Activated naive CD4-positive, alpha-beta T cell treated with anti-CD3 and anti-CD28 coated beads, Interleukin-2, amount 50 U/mL, for 72 hours (primary cell): ENCODE measurements at places on chromosomes 6 and 20.

- no peak for DNase-seq
Measured at GRCh38 chr20:25532971-25533391, 52.4 kb downstream of the NINL start.

GRCh38 chr20:14685183-14685582 is 347.8 kb upstream of the FLRT3 start:
- no peak for DNase-seq

DNA sequence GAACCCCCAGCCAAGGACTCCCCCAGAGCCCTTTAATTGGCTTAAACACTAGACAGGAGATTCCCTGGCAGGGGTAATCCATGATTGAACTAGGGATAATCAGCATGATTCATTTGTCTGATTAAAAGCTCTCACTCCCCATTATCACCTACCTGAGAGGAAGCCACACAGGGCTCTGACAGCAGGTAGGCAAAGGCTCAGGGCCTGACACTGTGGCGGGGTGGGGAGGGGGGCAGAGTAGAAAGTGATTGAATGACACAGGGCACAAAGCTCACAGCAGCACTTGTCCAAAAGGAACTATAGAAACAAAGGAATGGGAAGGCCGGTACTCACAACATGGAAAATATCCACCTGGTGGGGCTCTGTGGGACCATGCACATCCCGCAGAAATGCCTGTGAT is 231.6 kb downstream of the MAFB start:
- DNase-seq = no peak

GRCh38 chr20:63531686-63532448 is 5.3 kb downstream of the PTK6 start:
- peak; percentile 47 for DNase-seq

DNA sequence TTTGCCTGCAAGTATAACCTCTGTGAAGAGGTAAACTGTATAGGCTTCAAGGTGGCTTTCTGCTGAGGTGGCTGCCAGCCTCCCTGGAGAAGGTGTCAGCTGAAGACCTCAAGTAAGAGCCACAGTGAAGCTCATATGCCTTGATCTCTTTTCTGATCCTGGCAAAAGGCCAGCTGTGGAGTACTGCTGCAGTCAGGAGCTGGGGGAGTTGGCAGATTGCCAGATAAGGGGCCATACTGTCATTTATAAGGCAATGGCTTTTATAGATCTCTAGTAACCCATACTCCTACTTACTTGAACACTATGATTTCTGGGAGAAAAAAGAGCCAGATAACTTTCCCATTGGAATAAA is 8.8 kb upstream of the CEP85L start:
- peak; percentile 49 for DNase-seq

DNA sequence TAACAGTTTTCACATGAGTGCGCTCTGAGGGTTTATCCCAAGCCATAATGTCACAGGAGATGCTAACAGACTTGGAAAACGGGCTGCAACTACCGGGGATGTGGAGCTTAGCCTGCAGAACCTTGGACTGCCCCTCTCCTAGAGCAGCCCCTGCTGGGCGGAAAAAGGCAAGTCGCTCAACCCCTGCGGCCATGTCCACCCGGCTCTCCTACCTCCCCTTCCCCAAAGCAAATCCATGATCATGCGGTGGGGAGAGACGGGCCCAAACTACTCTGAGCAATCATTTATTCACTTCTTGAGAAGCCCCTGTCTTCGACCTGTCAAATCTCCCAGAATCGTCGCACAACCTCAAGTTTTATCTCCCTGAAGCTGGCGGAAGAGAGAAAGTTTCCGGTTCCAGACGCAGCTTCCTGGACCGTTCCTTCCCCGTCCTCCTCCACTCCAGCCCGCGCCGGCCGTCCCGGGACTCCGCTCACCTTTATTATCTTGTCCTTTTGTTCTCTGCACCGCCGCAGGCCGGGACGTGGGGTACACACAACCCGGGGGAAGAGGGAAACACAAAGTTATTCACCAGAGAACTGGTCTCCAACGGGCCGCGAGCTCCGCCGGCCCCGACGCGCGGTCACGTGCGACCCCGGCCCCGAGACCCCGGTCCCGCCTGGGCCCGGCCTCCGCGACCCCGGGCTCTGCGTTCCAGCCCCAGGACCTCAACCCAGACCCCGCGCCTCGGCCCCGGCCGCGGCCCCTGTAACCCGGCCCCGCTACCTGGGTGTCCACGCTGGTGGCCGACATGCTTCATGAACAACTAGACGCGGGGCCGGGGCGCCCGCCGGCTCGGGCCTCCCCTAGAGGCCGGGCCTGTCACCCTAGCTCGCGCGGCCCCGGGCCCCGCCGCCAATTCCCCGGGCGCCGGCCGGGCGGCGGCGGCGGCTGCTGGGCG is 560 bp downstream of the YTHDF1 start:
- DNase-seq = no peak

DNA sequence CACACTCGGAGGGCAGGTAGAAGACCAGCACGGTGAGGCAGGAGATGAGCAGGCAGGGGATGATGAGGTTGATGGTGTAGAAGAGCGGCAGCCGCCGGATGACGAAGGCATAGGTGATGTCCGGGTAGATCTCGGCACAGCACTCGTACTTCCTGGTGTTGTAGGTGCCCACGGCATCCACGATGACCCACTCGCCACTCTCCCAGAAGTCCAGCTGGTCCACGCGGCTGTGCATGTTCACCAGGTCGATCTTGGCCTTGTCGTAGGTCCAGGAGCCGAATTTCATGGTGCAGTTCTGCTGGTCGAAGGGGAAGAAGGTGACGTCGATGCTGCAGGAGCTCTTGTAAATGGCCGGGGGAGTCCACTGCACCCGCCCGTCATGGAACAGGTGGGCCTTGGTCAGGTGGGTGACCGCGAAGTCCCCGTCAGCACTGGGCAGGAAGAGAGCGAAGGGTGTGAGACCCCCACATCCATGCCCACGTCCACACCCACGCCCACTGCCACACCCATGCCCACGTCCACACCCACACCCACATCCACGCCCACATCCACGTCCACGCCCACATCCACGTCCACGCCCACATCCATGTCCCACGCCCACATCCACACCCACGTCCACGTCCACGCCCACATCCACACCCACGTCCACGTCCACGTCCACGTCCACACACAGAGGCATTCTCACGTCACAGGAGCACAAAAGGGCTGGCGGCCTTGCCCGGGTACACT is 10.4 kb downstream of the CHRNA4 start:
- no peak for DNase-seq

DNA sequence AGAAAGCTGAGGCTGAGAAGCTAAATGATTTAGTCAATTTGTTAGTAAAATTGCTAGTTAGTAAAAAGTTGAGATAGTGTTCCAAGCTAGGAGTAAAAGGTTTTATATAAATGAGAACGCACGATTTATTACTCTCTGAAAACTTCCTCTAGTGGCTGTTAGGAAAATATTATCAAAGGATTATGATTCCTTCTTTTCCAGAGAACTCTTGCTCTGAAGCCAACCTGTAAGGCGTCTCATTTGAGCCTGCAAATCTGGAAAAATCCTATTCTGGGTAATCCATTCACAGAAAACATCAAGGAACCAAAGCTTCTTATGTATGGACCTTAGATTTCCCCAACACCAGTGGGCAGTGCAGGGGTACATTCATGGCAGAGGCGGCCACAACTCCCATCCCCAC is 252.7 kb downstream of the SOD2 start:
- no peak for DNase-seq

DNA sequence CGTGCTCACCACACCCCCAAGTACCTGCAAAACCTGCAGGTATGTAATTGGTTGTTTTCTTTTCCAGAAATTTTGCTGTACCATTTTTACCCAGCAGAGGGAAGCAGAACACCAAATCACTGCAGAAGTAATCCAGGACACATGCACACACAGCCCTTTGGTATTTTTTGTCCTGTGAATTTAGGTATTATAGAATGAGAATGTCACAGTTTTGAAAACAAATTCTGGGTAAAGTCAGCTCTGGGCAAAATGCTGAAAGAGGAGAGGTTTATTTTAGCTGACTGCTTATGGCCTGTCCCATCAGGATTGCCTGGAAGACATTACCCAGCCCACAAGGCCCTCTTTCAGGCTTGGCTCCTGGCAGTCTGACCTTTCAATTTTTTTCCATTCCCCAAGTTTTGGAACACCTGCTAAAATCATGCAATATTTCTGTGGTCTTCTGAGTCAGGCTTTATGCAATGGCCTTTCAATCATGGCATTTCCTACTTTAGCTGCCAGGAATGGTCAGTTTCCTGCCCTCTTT is 3.5 kb upstream of the EFHC1 start:
- DNase-seq = peak; percentile 70

DNA sequence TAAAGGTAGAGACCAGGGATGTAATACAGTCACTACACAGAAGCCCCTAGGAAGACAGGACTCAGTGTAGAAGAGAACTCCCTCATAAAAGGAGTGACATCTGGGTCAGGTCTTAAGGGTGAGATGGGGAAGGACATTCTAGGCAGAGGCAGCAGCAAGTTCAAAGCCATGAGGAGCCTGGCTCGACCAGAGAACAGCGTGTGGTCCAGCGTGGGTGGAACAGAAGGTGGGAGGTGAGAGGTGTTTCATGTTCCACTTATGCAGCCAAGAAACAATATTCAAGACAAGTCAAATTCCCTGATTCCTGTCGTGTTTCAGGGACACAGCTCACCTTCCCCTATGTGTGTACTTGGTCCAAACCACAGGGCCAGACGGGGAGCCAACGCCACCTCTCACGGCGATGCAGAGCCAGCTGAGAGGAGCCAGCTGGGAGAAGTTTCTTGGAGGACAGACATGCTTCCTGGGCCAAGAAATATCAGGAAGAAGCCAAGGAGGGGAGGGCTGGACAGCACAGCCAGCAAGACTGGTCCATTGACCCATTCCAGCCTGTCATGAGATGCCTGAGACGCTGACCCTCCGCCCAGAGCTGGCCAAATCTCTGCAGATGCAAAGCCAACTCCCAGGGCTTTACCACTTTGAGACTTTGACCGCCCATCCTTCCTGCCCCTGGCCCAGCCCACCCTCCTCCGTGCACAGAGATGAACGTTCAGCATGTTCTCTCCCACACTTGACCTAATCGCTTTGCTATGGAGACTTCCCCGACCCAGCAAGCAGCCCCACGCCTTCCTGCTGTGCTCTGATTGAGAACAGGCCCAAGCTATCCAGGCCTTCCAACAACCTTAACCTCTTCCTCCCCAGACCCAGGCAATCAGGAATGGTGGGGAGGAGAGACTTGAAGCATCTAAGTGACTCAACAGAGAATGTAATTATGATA is 113.8 kb downstream of the PRND start:
- no peak for DNase-seq

DNA sequence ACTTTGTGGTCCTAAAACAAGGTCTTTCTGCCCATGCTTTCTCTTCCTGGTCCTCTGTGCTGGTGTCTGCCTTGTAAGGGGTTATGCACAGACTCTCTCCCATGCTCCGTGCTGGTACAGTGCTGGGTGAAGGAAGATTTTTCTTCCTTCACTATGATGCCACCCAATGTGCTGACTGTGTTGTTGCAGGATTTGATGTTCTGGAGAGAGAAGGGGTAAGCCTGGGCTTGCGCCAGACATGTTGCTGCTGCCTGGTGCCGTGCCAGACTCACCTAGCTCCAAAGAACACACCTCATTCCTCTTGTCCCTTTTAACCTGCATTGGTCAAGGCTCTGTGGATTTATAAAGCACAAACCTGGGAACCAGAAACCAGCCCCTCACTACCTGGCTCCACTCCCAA is 28.4 kb upstream of the ARMH2 start:
- no peak for DNase-seq

- no peak for DNase-seq
Measured at GRCh38 chr20:1820138-1821079, 74.8 kb upstream of the SIRPA start.

GRCh38 chr6:2190661-2191389 is 54.6 kb downstream of the GMDS start:
- DNase-seq = no peak

GRCh38 chr6:63530182-63530581 is 42.1 kb upstream of the LOC128125822 start:
- no peak for DNase-seq

DNA sequence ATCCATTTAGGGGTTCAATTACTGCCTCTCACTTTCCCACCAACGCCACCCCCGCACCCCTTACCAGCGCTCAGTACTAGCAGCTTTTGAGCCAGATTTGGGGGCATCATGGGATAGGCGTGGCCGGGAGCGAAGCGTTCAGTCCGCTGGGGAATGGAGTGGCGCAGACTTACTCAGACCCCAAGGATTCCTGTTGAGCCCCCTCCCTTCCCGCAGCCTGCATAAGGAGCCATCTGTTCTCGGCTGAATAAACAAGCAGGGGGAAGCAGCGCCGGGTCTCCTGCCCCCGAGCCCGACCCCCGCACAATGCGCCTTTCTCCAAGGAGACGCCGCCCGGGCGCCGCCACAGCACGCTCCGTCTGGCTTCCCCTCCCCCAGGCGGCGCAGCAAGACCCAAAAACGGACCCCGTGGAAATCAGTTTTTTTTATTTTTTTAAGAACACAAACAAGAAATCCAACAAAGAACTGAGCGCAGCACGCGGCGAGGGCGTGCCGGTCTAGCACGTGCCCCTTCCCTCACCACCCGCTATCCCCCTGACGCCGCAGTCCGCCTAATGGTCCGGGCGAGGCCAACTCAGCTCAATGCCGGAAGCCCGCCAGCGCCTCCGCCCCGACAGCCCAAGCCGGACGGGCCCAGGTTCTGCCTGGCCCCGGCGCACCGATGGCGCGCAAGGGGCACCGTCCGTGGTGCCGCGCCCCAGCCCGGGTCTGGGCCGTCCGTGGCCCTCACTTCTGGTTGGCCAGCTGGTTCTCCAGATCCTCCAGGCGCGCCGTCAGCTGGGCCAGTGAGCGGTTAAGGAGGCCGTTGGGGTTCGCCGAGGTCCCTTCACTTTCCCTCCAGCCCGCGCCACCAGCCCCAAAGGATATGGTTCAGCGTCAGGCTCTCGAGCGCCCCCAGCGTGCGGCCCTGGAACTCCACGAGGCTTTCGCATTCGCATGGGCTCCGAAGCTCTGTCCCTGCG is 13.3 kb upstream of the RBPJL start:
- peak; percentile 86 for DNase-seq

GRCh38 chr20:25126204-25127029 is 44.5 kb upstream of the VSX1 start:
- DNase-seq = no peak

DNA sequence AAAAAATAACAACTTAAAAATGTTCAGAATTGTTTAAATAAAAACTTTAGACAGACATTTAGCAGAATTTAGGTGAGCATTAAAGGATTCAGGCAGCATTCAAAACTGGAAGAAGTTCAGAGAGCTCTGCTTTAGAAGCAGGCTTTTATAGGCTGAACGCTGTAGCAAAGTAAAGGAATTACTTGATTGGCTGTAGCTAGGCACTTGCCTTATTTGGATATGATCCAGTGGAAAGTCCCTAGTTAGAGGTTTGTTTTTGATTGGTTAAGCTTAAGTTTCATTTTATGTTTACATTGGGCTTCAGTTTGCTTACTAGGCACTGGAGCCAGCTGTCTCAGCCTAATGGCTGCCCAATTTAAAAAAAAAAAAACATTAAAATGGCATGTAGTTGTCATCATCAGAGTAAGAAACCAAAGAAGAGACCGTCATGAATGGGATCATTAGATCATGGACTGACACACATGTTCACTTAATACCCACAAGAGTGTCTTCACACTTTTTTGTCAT is 65.1 kb downstream of the CBFA2T2 start:
- DNase-seq = peak; percentile 23

- DNase-seq = peak; percentile 79
Measured at GRCh38 chr6:29926413-29927274, 15.7 kb upstream of the HLA-A start.

GRCh38 chr6:33797626-33798342 is 6.0 kb downstream of the MLN start:
- DNase-seq = no peak

GRCh38 chr20:5691918-5692618 is 58.1 kb upstream of the SHLD1 start:
- no peak for DNase-seq
